Stimulated activated CD8-positive, alpha-beta memory T cell treated with anti-CD3 and anti-CD28 coated beads, Interleukin-7, amount 100 ng/mL, for 1 hour (primary cell): ENCODE measurements at places on chromosomes 3 and 15.

DNA sequence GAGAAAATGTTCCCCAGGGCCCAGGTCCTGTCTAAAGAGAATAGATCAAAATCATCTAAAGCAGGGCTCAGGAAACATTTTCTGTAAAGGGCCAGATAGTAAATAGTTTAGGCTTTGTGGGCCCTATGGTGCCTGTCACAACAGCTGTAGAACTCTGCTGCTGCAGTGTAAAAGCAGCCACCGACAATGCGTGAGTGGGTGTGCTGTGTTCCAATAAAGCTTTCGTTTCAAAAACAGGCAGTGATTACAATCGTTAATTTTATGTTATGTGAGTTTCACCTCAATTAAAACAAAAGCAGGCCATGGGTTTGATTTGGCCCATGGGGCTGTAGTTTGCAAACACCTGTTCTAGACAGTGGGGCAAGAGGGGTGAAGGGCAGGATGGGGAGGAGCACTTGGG lies 12.5 kb upstream of the HEG1 start:
- DNase-seq = no peak

GRCh38 chr15:35505809-35506208 lies 40.2 kb downstream of the DPH6 start:
- DNase-seq = no peak

DNA sequence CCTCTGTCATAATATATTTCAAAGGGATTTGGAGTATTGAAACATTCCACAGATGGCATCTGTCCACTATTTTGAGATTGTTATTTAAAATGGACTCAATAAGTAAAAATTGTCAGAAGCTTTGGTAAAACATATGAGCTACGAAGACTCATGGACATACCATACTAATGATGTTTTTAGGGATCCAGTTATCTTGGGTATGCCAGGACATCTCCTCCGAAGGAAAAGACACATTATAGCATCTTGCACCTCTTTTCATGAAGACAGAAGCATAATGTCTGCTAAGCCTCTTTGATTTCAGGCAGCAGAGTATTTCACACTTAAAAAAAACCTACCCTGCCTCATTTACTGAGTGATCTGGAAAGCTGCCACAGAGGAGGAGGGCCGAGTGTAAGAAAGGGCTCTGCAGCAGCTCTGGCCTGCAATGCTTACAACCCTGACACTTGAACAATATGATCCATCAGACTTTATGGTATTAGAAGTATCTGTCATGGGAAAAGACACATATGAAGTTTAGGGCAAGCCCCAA lies 284.8 kb downstream of the TUSC7 start:
- no peak for DNase-seq

GRCh38 chr3:49942651-49943050 lies 2.7 kb downstream of the RBM6 start:
- no peak for DNase-seq

DNA sequence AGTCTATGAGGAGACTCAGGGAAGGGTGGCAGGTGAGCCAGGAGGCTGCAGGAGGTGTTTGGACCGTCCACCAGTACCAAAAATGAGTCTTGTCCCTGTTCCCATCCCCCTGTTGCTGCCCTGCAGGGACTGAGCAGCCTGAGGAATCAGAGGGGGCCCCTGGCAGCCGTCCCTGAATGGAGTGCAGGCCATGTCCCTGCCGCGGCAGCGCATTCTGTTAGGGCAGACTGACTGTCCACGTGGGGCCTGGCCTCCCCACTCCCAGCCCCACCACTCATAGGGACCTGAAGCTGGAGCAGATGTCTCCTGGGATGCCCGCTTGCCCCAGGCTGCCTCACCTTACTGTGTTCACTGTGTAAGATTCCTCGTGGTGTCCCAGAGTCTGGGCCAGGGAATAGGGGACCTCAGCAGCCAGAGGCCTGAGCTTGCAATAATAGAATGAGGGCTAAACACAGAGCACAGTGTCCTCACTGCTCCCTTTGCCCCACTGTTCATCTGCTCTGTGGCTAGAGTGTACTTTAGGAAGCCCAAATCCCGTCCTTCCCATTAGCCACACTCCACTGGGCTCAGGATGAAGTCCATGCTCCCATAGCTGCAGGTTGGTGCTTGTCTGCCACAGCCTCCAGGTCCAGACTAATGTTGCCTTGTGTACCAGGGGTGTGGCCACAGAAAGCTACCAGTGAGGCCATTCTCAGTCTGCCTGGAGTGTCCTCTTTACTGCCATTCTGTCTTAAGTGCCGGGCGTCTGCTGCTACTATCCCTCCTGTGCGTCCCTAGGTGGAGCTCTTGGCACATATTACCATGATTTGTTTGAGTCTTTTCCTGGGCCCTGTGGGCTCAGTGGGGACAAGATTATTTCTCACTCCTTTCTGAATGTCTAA lies 63.2 kb downstream of the HCN4 start:
- no peak for DNase-seq

- DNase-seq = no peak
Observed at GRCh38 chr3:156519758-156520162, 35.2 kb downstream of the SSR3 start.

DNA sequence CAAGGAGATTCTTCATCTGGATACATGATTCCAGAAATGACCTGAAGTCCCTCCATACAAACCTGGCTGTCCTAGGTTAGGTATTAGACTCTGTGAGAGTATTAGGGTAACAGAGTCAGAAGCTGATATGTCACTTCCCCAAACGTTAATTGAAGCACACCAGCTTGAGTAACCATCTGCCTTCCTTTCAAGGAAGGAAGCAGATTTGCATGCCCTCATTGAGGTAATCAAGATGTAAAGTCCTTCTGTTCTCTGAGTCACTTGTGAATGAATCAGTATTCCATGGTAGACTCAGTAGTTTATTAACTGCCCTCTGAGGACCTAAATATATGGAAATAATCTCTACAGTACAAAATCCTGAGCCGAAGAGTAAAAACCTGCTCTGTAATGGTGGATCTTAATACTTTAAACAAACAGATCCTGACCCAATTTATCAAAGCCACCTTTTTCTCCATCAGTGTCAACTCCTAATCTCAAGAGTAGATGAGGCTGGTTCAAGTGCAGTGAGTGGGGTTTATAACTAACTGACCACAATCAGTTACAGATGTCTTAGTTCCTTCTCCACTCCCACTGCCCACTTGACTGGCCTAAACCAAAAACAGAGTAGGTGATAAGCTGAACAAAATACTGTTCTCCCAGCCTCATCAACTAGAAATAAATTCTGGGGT lies 246.2 kb upstream of the CHRM5 start:
- no peak for DNase-seq

DNA sequence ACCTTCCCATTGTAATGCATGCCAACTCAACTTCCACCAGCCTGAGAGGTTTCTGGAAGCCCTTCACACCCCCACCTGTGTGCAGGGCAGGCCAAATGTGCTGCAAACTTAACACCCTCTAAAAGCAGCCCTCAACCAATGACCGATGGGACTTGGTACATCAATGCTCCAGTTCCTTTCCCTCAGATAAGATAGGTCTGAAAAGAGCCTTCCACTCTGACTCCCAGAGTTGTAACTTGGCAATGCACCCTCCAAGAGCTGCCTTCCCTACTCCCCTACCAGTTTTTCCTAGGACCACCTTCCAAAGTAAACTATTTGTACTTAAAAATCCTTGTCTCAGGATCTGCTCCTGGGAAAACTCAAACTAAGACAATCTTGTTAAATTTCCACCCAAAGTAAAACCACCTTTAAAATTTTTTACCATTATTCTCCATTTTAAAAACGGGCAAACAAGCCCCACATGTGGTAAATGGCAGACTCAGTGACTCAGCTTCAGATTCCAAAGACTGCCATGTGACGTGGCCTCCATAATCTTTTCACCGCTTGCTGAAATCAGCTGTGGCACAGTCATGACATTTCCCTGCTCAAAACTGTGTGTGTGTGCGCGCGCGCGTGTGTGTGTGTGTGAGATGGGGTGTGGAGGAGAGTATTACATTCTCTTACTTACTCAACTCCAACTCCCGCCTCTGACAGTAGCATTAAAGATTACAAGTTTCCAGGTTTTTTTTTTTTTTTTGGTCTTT lies 17.2 kb downstream of the RASGRP1 start:
- no peak for DNase-seq

DNA sequence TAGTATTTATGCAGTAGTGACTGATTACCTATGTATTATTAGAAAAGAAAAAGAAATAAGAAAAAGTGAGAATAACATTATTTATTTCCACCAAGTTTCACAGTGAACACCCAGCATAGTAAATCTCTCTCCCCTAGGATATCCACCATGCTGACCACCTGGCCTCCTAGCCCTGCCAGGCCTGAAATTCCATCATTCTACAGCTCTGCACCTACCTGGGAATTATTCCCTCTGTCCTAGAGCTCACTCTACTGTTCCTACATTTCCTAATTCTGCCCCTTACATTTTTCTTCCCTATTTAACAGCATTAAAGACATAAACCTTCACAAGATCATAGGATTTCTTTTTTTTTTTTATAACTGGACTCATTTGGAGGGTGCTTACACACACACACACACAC lies 525.3 kb upstream of the PPP2R3A start:
- no peak for DNase-seq

GRCh38 chr15:28933710-28934445 lies 48.1 kb downstream of the APBA2 start:
- DNase-seq = no peak

DNA sequence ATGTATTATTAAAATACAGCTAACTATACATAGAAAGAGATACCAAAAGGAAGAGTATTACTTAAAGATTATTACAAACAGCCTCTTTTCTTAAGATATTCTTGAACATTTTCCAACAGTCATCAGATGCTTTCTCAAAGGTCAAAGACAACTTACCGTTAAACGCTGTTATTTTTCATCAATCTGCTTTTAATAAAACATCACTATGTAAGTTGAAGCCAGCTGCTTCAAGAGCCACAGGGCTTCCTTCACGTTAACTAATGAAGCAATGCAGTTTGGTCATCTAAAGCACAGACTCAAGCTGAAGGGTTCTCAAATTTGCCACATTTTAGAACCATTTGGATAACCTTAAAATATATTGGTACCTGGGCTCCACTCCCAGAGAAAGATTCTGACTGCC lies 578.8 kb downstream of the ROBO2 start:
- DNase-seq = no peak

GRCh38 chr15:40002295-40002694 lies 36.7 kb downstream of the SRP14 start:
- DNase-seq = no peak

DNA sequence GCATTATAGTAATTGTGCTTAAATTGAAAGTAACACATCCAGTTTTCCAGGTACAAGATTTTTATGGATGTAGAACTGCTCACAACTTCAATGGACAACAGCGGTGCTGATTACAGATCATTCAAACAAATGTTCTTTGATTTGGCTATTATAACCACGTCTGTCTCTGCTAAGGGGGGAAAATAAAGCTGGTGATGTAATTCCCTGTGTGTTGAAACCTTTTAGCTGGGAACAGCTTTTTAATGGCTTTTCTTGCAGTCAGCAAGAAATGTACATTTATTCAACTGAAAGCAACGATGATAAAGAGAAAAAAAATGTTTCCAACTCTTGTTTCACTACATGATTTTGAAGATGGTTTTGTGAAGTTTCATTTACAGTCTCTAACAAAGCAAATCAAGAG lies 431.9 kb upstream of the AGTR1 start:
- DNase-seq = no peak

GRCh38 chr3:149271669-149272068 lies 50.0 kb upstream of the CP start:
- DNase-seq = no peak

DNA sequence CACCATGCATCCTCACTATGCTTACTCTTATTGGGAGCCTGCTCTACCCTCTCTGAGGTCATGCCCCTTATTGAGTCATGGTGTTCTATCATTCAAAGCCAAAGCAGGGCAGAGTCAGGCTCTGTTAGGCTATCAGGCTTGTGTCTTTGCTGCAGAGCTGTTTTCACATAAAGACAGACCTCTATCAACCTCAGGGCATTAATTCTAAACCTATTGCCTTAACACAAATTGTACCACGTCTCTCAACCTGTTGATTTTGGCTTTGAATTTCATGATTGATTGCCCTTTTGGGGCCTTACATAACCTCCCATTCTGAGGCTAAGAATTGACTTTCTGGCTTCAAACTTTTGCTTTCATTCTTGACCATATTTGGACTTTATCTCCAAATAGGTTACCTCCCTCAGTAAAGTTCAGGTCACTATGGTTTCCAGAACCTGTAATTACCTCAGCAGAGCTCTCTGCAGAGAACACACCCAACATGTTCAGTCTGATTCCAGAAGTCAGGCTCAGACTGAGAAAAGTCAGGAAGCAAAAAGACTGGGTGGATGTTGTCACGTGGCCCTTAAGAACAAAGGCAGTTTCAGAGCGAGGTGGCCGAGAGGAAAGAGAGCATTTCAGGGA lies 221.4 kb upstream of the NANOGP8 start:
- no peak for DNase-seq

DNA sequence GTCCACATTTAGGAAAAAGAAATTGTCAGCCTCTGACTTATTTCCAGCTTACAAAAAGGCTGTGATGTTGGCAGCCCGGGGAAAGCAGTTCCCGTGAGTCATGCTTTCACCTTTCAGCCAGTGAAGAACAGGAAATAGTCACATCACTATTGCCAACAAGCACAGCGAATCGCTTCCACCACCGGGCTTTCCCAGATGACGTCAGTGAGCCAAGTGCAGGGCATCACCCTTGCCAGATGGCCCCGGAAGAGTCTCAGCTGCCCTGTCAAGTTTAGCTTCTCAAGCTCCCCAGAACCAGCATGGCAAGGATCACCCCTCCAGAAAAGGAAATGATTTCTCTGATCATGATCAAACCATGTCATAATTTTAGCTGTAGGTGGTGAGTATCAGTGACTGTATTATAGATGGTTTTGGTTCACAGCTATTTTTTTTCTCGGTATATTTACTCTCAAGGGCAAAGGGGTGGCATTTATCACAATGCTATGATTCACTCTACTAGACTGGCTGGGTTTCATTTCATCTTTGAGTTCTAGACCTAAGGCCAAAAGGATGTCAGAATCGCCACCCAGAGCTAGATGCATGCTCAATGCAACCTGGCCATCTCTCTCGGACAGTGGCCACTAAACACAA lies 32.9 kb downstream of the B3GNT5 start:
- DNase-seq = peak; percentile 77

DNA sequence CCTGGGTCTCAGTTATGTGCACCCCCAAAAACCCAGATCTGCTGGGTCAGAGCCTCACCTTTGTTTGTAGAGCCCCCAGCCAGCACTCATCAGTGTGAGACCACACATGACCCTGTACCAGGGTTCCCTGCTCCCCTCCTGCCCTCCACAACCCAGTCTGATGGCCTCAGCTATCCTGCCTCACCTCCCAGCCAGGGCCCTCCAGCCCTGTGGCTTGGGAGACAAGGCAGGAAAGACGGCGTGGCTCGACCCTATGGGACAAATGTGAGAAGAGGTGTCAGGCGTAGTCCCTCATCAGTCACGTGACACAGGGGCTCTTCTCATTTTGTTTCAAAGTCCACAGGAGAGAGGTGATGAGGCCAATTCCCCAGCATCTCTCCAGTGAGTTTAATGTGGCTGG lies 28.3 kb upstream of the PRR23E start:
- no peak for DNase-seq
